ENCODE measurements at places on chromosomes 5 and 9.

GRCh38 chr5:137292461-137293027 lies 206.6 kb downstream of the SPOCK1 start:
- DNase-seq = no peak

GRCh38 chr5:112289465-112289864 lies 129.6 kb downstream of the EPB41L4A start:
- no peak for DNase-seq

GRCh38 chr5:127375544-127376091 lies 85.0 kb downstream of the MEGF10 start:
- DNase-seq = no peak

DNA sequence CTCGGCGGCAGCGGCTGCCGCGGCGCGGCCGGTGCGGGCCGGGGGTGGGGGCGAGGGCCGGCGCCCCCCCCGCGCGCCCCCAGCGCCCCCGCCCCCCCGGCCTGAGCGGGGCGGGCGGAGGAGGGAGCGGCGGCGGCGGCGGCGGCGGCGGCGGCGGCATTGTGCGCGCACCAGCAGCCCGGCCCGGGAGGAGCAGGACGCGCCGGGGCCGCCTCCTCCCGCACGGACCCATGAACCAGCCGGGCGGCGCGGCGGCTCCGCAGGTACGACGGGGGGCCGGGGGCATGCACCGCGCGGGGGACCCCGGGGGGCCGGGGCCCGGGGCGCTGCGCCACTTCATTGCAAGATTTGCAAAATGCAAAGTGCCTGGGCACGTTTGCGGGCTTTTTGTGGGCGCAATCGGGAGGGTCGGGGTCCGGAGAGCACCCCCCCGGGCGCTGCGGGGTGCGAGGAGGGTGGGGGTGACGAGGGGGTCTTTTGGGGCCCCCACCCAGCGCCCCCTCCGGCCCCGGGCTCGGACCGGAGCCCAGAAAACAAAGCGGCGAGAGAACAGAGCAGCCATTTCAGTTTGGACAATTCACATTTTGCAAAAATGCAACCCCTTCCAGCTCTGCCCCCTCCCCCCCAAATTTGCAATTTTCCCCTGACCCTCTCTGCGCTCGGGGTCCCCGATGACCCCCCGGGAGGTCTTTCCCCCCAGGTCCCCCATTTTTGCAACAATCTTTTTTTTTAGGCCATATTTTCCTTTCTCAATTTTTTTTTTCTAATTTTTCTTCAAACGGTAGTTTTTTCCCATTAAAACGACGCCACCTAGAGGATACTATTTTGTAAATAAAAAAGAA lies at the start of gene ZNF618:
Gene ZNF618 (plus strand): TSS at position 159 of the 842 bp plus-strand sequence. CDS start 72 bp downstream, at position 231.
- no peak for DNase-seq

DNA sequence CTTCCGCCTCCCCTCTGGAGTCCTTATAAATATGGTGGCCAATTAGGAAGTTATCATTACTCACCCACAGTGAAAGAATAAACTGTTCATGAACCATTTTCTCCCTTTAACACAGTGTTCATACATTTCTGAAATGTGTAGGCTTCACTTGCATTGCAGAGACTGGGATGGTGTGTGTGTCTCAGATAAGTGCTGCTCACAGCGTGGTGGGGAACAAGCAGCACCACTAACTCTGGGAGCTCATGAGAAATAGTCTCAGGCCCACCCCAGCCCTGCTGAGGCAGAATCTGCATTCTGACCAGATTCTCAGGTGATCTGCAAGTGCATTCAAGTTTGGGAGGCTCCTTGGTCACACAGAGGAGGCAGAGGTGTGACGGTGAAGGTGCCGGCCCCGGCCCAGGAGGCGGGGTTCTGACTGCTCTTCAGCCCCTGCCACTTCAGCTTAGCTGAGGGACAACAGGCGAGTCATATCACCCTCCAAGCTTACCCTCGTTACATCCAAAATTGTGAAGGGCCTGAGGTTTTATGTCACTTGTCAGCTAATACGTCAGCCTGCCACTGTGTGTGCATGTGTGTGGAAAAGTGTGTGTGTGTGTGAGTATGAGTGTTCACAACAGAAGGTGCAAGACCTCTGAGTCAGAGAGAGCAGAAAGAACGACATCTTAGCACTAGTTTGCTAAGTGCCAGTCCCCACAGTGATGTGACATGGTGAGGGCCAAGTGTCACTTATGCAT lies 34.7 kb downstream of the DAP start:
- no peak for DNase-seq

DNA sequence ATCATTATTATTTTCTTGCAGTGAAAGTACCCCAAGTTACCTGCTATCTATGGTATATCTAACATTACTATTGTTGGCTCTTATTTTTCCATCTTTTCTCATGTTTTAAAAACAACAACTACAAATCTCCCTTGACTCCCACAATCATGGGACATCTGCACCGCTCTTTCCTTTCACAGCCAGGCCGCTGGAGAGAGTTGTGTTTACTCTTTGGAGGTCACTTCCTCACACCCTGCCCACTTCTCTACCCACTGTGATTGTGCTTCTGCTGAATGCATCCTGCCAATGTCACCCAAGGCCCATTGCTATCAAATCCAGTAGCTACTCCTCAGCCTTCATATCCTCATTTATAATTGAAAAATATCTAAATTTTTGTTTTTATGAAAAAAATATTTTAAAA lies 29.7 kb downstream of the SLC28A3 start:
- DNase-seq = no peak

DNA sequence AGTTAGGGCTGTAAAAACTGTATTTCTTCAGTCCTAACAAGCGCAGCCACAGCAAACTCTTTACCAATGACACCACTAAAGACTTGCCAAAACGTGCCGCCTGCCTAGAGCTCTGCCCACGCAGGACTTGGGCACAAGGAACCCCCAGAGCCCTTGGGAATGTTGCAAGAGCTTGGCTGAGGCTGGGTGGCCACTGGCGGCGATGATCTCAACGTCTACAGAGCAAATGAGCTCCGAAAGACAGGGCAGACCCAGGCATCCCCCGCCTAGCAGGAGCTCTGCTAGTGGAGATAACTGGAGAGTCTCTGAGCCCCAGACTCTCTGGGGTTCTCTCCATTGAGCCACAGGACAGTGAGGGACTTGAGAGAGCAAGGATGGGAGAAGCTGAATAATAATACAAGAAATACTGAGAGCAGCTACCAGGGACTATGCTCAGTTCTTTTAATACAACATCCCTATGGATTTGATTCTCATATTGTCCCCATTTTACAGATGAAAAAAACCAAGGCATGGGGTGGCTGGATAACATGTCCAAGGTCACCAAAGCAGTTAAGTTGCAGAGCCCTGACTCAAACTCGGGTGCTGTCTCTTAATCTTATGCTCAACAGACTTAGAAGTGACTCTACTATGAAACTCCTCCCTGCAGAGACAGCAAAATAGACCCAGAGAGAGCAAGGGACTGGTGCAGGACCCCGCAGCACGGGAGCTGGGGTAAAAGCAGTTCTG lies 32.5 kb downstream of the SHB start:
- no peak for DNase-seq

DNA sequence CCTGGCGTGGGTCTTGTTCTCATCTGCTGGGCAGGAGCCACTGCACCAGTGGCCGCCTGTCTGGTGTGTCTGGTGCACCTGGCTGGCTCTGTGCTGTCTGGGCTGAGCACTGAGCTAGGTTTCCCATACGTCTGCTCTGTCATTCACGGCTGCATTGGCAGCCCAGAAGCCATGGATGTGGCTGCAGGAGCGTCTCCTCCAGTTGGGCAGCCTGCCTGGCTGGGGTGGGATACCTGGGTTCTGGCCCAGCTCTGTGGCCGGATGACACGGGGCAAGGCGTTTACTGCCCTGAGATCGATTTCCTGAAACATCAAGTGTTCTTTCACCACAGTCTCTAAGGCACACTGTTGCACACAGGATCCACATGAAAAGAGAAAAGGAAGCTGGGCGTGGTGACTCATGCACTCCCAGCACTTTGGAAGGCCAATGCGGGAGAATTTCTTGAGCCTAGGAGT lies 25.5 kb upstream of the SLC25A51 start:
- no peak for DNase-seq

DNA sequence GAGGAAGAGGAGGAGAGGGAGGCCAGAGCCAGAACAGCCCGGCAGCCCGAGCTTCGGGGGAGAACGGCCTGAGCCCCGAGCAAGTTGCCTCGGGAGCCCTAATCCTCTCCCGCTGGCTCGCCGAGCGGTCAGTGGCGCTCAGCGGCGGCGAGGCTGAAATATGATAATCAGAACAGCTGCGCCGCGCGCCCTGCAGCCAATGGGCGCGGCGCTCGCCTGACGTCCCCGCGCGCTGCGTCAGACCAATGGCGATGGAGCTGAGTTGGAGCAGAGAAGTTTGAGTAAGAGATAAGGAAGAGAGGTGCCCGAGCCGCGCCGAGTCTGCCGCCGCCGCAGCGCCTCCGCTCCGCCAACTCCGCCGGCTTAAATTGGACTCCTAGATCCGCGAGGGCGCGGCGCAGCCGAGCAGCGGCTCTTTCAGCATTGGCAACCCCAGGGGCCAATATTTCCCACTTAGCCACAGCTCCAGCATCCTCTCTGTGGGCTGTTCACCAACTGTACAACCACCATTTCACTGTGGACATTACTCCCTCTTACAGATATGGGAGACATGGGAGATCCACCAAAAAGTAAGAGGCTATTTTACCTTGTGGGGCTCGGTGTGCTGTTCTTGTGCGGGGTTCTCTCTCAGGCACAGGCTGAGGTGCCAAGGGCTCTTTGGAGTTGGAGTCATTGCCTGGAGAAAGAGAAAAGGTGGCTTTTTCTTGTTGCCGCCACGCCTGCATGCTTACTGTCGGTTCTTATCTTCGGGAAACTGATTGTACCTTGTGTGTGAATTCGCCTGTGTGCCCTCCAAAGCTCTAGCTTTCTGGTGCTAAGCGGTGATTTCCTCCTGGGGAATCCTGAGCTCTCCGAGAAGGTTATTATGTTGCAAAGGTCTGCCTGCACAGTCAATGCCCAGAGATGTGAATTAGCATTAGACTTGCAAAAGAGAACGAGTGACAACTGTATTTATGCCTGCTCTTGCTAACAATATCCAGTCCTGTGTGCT lies at the start of gene ISL1:
Gene ISL1 (plus strand): TSS at position 318 of the 991 bp plus-strand sequence. CDS start 224 bp downstream, at position 542.
- DNase-seq = peak; percentile 38

DNA sequence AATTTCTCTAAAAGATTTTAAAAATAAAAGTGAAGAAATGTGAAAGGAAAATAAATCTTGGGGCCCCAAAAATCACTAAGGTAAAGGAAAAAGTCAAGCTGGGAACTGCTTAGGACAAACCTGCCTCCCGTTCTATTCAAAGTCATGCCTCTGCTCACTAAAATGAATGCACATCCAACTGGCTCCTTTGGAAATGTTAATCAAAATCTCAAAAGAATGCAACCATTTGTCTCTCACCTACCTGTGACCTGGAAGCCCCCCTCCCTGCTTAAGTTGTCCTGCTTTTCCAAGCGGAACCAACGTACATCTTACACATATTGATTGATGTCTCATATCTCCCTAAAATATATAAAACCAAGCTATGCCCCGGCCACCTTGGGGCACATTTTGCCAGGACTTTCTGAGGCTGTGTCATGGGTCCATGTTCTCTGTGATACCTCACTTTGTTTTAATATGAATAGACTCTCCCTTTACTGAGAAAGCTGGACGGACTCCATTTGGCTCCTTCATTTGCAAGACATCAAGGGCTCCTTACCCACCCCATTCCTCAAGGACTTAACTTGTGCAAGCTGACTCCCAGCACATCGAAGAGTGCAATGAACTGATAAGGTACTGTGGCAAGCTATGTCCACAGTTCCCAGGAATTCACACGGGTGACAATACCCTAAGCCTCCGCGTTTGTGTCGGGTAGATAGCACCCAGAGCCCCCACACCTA lies 164.3 kb downstream of the SMC2 start:
- no peak for DNase-seq

DNA sequence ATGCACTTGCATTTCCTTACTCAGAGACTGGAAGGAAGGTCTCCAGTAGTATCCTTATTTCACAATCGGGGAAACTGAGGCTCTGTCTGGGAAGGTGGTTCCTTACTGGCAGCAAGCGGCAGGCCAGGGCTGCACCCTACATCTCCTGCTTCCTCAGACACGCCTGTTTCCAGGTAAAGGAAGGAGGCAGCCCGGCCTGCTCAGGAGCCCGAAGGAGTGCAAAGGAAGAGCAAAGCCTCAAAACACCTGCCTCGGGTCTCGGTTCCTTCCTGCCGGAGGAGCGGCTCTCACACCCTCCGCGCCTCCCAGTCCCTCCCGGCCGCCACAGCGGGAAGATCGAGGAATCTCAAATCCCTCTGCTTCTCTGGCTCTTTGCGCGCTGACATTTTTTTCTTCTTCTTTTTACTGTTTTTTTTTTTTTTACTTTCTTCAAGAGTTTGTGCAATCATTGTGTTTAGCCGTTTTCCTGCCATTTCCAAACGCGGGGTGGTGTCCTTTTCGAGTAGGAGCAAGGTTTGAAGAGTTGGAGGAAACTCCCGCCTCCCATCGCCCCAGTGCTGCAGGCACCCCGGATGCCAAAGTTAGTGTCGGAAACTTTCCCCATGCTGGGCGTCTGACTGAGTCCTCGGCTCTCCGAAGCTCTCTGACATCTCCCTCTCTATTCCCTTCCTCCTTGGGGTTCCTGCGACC lies 1.0 kb downstream of the GGTA1 start:
- DNase-seq = no peak

DNA sequence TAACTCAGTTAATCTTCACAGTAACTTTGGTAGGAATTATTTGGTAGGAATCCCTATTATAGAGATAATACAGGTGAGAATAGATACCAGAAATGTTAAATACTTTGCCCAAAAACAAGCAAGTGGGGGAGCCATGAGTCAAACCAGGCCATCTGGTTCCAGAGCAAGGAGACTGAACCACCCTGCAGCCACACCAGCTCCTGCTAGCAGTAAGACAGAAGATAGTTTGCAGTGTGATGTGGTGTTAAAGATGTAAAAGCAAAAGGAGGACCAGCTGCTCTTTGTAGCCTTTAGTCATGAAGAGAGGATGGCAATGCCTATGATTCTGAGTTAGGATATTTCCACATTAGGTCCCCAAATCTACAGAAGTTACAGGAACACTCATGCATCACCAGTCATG lies 101.4 kb downstream of the PRKACG start:
- DNase-seq = no peak

DNA sequence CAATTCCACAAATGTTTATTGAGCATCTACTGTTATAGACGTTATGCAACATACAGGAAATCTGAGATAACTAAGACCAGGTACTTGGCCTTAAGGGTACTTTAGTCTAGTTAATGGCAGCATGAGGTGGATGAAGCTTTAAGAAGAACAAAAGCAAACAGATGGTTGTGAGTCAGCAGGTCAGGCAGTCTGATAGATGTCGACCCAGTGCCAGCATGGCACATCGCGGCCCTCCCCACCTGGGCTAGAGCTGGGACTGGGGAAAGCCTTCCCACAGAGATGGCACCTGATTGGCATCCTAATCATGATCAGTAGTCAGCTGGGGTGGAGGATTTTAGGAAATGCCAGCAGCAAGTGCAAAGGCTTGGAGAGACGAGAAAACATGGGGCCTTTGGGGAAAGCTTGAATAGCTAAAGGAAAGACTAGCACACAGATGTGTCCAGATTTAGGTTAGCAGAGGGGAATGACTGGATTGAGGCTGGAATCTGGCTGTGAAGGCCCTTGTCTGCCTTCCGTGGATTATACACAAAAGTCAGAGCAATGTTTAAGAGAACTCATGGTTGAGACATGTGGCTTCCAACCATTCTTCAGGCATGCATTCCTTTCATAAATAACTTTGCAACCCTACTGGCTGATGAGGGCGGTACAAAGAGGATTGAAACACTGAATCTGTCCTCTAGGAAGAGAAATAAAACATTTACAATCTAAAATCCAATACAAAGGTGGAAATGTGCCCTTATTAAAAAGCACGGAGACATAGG lies 395.4 kb upstream of the WWC1 start:
- no peak for DNase-seq

GRCh38 chr9:77714077-77714549 lies 66.0 kb upstream of the GNA14 start:
- DNase-seq = no peak
